Activated CD4-positive, alpha-beta T cell treated with anti-CD3 and anti-CD28 coated beads for 36 hours (primary cell): ENCODE measurements at places on chromosomes 2 and 18.

- DNase-seq, result peak; percentile 16
Observed at GRCh38 chr18:8084160-8084559, 517.0 kb downstream of the PTPRM start.

GRCh38 chr2:241309684-241310117, 5.8 kb downstream of the HDLBP start:
- DNase-seq, result peak; percentile 82

DNA sequence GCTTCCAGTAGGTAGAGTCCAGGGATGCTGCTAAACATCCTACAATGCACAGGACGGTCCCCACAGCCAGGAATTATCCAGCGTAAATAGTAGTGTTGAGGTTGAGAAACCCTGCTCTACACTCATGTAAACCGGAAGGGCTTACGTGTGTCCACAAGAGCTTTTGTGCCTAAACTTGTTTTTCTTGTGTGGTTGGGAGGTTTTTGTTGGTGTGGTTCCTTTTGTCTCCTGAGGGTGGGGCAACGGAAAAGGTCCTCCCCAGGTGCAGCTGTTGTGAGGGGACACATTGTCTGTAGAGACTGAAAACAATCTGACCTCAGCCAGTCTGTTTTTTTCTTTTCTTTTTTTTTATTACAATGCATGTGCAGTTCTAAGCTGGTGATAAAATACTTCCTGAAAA, 72.7 kb upstream of the MGAT5 start:
- DNase-seq, result peak; percentile 30

DNA sequence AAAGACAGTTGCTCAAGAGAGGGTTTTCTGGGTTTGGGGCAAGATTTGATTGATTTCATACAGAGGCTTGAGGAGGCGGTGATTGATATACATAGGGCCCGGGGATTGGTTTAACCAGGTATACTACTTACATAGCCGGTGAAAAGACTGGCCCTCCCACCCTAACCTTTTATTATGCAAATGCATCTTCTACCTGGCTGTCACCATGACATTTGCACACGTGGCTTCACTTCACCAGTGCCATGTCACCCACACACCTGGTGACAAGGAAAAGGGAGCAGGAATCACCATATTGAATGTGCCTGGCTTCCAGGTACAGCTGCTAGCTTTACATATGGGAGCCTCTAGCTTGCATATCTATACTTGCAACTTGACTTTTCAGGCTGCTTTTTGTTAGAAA, 9.7 kb downstream of the ERMN start:
- DNase-seq, result no peak

DNA sequence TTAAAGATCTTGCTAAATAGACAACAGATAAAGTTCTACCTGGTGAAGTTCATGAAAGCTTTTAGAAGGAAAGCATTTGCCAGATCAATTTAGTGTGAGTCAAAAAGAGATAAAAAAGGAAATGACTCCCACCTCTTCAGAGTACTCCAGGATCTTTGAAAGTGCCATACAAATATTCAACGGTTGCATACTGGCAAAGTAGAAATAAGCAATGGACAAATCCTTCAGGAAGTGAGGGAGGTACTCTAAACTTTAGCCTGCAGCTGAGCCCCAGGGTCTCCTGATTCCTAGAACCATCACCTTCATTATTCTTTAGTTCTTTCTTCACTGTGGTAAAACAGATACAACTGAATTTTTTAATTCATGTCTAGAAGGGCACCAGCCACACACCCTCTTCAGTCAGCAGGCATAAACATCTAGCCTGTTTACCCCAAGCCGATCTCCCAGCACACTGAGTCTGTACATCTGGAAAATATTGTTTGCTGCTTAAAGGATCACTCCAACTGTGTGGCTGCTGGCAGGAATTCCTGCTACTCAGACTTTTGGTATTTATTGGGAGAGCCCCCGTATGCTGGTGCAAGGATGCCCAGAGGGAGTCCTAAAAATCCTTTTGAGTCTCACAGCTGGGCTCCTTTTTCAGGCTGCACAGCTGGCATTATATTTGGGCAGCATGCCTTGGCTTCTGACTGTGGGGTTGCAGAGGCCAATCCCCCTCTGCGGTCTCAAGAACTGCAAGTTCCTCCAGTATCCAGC, 72.3 kb upstream of the SESTD1 start:
- no peak for DNase-seq

DNA sequence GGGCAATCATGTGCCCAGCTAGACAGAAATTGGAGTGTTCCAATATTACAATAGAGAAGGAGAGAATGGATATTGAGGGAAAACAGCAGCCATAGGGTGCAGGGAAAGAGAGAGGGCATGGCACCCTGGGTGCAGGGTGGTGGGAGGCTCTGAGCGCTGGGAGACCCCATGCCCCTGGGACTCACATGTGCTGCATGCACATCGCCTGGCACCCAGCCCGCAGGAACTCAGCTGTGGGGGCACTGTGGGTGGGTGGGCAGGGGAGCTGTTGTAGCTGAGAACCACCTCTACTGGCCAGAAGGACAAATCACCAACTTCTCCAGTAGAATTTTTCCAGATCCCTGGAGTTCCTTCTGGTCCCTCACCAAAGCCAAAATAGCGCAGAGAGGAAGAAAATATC, 7.2 kb upstream of the NEURL3 start:
- DNase-seq, result no peak
